ENCODE measurements at places on chromosomes 7 and 10.

DNA sequence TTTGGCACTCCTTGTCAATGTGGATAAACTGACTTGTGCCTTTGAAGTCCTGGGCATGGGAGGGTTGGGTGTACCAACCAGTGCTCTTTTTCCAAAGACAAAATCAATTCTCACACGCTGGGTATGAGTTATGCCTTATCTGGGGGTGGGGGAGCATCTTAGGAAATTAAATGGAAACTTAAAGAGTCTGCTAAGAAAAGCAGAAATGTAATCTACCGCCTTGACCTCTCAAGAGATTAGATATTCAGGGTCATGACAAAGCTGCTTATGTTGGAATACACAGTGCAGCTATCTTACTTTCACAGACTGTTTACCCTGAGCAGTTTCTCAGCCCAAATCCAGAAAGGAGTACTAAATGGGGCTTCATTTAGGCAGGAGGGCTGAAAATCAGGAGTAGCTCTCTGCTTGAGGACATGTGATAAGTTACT lies 2.6 kb downstream of the MEST start:
- DNase-seq, result no peak

- DNase-seq, result no peak
These were observed 3.0 kb upstream of the PLAU start for GRCh38 chr10:73907841-73908517.

DNA sequence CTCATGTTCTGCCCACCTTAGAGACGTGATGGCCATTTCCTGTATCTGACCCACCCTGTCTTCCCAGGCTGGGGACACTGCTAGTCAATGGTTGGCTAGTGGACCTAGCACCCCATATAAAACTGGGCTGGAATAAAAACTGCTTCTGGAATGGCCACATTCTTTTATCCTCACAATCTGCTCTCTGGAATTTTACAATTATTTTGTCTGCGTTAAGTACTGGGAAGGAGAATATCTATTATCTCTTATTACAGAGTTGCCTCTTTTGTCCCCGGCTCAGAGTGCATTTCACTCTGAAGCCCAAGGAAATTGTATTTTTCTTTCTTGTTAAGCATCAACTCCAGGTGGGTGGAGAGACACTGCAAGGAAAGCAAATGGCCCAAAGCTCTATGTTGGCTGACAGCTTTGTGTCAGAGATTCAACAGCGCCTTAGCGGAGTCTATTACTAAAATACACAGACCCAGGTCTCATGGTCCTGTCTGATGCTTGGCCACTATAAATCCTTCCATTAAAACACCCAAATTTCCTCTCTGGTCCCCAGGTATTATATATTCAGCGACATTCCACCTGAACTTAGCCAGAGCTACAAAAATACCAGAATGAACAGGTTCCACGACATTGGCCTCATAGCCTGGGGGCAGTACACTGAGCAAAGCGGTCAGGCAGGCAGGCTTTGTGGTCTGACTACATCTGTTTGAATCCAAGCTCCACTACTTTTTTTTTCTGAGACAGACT lies 121.7 kb downstream of the PRPF18 start:
- DNase-seq, result no peak

GRCh38 chr7:81869670-81870069 lies 99.8 kb upstream of the HGF start:
- DNase-seq, result no peak

DNA sequence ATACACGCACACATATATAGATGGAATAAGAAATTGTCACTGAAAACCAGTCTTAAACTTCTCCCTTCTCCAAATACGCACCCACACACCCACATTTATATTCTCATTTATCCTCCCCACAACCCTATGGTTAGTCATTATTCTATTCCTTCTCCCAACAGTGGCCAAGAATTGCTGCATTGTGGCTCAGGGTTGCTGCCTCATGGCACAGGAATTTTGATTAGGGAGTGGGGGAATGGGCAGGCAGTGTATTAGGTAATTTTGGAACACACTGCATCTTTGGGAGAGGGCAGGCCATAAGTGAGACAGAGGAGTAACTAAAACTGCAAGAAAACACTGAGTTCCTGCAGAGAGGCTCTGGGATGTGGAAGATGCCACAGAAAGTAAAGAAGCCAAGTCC lies 35.7 kb downstream of the NAPEPLD start:
- no peak for DNase-seq

DNA sequence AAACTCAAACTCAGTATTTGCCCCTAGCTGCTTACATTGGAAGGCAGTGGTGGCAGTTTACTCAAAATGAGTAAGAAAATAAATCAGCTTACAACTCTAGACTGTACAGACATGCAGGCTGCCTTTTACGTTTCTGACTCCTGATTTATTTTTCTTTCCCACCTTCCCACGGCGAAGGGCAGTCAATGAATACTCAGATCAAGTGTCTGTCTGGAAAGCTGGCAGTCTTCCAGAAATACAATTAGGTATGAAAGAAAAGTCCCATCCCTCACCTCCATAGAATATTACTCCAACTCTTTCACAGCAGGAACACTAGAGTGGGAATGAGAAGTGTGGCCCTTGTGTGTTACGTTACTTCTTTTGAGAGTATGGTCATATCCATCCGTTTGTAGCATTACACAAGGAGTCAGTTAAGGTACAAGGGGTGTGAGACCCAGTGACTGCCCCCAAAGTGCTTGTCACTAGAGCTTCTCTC lies 1.3 kb upstream of the PAPSS2 start:
- no peak for DNase-seq

DNA sequence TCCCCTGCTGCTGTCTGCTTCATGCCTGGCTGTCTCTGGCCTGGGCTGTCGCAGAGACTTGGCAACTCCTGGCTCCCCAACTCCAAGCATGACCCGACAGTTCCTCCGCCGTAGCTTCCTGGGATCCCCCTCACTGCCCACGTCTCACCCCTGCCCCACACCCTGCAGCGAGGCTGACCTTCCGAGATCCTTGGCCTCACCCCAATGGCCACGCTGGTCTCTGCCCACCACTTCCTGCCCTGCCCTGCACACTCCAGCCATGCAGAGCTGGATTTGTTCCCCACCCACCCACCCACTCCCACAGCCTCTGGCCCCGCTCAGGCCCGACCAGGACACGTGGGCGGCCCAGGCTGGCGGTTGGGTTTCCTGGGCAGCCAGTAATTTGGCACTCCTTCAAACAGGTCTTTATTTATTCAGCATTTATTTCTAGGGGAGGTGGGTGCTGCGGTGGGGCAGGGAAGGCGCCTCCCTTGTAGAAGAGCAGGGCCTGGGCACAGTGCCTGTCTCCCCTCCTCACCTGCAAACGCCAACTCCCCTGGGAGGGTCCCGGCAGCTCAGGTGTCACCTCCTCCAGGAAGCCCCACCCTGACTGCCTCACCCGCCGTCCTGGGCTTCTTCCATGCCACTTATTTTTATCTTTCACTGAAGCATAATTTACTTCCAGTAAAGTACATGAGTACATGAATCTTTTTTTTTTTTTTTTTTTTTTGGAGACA lies 25.5 kb downstream of the GTF2IRD1 start:
- no peak for DNase-seq

DNA sequence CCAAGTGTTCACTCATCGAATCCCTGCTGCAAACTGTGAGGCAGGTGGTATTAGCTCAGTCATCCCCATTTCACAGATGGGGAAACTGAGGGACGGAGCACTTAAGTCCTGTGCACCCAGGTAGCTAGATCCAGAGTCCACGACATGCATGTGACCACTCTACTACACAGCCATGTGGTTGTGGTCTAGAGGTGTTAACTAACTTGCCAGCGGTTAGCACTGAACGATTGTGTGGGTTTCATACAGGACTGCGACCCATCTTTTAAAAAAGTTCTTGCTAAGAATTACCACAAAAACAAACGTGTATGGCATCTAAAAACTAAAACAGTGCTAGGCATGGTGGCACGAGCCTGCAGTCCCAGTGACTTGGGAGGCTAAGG lies 16.1 kb upstream of the ABCC2 start:
- no peak for DNase-seq

DNA sequence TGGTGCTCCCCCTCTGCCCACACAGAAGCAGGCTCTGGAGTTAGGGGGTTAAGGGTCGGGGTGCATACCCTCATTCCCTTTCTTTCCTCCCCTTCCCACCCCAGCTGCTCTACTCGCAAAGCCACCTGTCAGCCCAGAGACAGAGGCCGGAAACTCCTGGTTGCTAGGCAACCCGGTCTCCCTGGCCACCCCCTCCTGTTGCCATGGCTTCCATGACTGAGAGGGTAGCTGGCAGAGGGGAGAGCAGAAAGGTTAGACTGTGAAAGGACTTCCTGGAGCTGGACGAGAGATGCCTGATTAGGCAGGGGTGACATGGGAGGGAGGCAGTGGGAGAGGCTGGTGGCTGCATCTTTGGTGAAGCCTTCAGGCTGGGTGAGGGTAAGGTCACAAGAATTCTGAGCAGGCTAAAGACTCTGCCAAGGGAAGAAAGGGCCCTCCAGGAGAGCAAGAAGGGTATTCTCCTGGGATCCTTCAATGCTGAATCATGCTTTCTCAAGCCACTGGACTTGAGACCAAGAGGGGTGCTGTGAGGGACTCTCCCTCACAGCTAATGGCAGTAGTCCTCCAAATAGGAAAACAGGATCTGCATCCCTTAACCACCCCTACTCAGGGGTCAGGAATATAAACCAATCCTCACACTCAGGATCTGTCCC lies 5.4 kb downstream of the PSD start:
- DNase-seq, result peak; percentile 12

- no peak for DNase-seq
These were observed 128.8 kb downstream of the GATA3 start for GRCh38 chr10:8183241-8183704.

GRCh38 chr7:66539902-66540375 lies 88.7 kb upstream of the KCTD7 start:
- no peak for DNase-seq

- no peak for DNase-seq
These were observed 165.6 kb downstream of the TPK1 start for GRCh38 chr7:144670218-144670617.

DNA sequence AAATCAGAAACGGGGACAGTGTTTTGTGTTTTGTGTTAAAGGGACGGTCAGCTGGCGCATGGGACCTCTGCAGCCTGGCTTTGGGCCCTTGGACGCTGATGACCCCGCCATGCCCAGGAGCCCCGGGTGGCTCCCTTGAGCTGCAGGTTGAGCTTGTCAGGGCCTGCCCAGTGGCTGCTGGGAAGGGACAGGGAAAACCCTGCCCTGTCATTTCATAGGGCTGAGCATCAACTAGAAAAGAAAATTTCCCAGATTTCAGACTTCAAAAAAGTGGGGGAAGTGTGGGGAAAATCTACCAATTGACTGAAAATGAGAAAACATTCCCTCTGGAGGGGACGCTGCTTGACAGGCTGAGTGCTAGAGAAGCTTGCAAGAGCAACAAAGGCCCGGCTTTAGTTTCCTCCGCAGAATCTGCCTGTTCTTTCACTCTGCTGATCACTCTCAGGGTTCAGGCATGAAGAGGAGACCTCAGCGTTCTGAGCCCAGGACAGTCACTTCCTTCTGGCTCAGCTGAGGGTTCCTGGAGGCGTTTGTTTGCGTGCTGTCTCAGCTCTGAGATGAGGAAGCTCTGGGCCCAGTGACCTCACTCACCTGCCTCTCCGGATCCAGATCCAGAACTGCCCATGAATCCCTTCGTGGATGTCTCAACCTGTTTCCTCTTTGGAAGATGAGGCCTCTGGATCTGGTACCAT lies 18.6 kb upstream of the DNAJB6 start:
- no peak for DNase-seq

DNA sequence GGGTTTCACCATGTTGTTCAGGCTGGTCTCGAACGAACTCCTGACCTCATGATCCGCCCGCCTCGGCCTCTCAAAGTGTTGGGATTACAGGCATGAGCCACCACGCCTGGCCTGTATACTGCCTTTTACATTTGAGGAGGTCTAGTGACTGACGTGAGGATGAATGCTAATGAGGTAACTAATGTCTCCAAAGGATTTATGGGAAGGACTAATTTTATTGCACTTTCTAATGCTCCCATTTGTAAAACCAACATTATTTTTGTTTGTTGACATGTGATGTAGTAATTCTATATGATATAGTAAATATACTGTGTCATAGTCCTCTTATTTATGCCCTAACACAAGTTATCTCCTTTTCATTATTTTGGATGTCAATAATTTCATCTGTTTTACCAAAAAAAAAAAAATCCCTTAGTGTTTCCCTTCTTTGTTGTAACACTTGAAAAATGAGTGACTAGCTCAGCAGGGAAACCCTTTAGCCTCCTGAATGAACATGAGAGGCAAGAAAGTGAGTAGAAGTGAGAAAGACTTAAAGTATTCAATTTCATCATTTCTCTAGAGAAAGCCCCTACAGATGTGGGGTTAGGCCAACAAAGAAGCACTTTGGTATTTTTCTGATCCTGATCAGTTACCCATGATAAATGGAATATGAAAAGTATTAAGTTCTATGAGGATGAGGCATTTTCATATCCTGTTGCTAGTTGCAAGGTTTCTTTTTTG lies 596.9 kb upstream of the PCDH15 start:
- DNase-seq, result no peak

DNA sequence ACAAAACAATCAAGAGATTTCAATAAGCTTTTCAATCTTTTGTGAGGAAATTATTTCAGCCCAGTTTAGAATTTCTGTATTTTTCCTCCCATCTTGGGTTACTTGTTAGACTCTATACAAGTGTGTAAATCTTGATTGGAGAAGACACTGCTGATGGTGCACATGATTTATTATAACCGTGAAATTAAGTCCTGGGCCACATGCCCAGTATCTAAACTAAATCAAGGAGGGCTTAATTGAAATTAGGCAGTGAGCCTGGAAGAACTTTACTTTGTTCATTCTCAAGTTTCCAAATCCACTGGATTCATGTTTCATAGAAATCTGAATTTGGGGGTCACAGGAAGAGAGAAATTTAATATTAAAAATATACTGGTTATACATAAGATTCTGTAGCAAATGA lies 44.5 kb downstream of the CSTF2T start:
- DNase-seq, result no peak

DNA sequence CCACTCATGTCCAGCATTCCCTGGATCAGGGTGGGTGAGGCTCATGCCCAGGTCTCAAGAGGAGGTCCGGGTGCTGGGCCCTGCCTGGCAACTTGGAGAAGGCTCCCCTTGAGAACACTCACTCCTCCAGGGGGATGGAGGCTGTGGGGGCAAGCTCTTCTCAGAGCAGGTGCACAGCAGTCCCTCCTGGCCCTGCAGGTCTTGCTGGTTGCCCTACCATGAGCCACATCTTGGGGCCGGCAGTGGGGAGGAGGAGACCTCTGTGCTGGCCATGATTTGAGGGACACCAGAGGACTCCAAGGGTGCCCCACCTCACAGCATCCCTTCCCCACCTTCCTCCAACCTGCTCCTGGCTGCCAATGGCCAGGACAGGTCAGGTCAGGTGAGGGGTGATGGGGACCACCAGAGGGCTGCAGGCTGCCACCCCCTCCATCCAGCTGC lies 87.4 kb upstream of the RET start:
- no peak for DNase-seq

GRCh38 chr10:32889631-32890212 lies 68.3 kb downstream of the ITGB1 start:
- DNase-seq, result no peak
